IPS DF 19.7 (cell line): ENCODE measurements at places on chromosomes 2 and 18.

GRCh38 chr2:45117383-45117782 lies 108.1 kb upstream of the SIX2 start:
- no peak for DNase-seq

GRCh38 chr2:204024503-204024902 lies 87.9 kb downstream of the ICOS start:
- DNase-seq: no peak

GRCh38 chr18:50011813-50012435 lies 183.0 kb downstream of the MYO5B start:
- no peak for DNase-seq

DNA sequence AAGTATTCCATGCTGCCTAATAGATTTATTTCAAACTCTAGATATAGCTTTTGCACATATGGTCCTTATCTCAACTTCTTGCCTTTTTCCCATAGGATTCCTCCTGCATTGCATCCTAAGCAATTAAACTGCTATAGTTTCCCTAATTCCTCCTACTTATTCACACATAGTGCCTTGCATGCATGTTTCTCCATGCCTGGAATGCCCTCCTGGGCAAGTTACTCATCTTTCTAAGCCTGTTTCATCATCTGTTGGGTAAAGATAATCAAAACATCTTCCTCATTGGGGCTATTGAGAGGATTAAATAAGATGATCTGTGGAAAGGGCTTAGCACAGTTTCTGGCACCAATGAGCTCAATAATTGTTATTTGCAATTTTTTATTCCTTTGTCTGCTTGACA lies 726.5 kb downstream of the SLC4A3 start:
- no peak for DNase-seq

DNA sequence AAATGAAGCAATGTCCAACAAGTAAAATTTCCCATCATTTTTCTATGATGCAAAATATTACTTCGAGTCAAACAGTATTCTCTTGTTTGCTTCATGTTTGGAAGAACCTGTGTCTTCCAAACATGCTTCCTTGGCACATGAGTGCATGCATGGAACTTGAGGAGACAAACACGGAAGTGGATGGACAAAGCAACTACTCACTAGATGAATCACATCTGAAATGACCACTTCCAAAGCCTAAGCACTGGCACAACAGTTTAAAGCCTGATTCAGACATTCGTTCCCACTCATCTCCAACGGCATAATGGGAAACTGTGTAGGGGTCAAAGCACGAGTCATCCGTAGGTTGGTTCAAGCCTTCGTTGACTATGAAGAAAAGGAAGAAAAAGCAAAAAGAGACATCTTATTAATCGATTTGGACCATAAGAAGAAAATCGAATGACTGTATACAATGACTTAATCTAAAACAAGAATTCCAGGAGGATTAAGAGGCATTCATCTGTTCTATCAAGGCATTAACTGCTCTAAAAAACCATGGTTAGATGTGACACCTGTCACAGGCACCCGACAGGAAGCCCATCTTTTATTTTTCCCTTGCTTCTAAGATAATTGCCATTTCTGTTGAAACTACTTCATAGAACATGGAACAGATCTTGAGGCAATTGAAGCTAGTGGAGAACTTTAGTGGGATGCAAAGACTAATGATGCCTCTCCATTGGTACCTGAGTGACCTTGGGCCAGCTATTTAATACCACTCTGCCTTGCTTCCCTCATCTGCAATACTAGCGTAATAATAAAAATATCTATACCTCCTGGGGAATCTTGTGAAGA lies 56.0 kb downstream of the ATIC start:
- DNase-seq: no peak

DNA sequence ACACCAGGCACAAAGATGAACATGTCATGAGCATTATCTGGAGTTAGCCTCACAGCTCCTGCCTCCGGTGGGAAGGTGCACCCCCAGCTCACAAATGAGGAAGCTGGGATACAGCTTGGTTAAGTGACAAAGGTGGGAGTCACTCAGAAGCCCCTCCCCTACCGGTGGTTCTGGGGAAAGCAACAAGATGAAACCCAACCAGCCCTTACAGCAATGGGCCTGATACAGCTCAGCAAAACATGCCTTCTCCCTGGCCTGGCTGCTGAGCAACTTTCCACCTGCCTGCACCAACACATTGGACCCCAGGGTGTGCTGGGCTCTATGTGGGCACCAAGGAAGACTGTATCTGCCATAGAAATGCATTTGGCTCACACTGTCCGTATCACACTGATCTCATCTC lies 113.2 kb downstream of the GYPC start:
- DNase-seq: no peak

GRCh38 chr18:59696311-59697235 lies 650 bp downstream of the CCBE1 start:
- DNase-seq: no peak

GRCh38 chr2:144469798-144470197 lies 50.1 kb downstream of the ZEB2 start:
- DNase-seq: no peak

GRCh38 chr2:200351815-200352214 lies 45.3 kb downstream of the SPATS2L start:
- no peak for DNase-seq
